H4 (cell line): ENCODE measurements at places on chromosomes 4 and X. TPM values are rescaled to one million over a fixed set of nuclear protein-coding genes. Genes with fewer than 3 reads are reported as not detected.
A peak's percentile ranks its signal among the peaks of the same experiment; 100 is the strongest.

DNA sequence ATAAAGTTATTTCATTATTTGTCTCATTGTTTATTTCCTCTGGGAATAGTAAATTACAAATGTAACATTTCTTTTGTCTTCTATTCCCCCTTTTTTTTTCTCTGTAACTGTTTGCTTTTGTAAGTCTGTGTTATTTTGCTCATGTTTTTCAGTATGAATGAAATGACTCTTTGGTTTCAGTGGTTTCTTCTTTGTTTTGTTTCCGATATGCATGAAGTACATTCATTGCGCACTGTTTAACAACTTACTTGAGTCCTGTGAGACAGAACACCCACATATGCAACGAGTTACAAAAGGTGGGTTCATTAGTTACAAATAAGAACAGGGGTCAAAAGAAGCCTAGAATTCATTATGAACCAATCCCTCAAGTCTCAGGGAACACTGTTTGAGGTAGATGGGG, 175.0 kb upstream of the UGT8 start:
- no peak for DNase-seq

- no peak for DNase-seq
Observed at GRCh38 chrX:40849906-40850823, 114.8 kb upstream of the MED14 start.

GRCh38 chrX:40457406-40457805, 123.4 kb upstream of the ATP6AP2 start:
- DNase-seq: no peak

DNA sequence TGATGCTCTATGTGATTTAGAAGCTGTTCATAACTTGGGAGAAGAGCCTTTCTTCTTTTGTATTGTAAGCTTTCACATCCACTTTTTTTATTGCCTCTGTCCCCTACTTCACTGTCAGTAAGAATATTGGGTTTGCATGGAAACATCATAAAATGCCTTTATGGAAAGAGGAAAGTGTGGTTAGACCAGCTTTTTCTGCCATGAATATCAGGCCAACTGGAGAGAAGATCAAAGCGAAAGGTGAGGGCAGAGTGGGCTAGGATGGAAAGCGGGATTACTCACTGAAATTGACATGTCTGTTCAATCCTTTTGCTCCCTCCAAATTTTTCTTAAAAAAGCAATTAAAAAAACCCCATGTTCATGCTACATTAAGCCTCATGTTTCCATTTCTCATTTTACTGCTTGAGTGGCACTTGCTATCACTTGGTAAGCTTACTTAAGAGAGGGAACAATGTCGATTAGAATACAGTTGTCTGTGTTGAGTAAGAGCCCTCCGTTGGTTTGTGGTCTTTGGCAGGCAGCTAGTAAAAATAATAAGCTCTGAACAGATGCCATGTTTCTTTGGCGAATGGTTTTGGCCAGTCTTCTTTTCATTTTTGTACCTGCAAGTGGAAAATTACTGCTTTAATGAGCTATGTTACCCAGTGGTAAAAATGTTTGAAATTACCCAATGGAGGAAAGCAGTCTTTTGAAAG, 35.9 kb downstream of the SUPT20HL1 start:
- peak; percentile 44 for DNase-seq

The FGD1 gene
- 2.6 and 4.1 TPM in 2 replicates for total RNA-seq
